ENCODE measurements at places on chromosomes 12 and 14.

GRCh38 chr12:113700943-113701342 lies 229.3 kb upstream of the LHX5 start:
- no peak for DNase-seq

DNA sequence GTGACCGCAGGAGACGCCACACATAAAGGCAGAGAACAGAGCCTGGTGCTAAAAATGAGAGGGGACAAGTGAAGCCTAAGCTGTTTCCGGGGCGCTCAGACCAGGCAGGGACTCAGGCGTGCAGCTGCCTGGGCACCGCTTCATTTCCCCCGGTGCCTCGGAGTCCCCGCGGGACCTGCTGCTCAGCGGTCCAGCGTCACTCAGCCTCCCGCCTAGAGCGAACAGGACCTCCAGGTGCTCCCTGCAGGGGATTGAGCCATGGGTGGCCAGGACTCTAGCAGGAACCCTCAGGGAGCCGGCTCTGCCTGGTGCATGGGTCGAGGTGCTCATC lies 31.0 kb downstream of the CCDC85C start:
- DNase-seq = peak; percentile 83

DNA sequence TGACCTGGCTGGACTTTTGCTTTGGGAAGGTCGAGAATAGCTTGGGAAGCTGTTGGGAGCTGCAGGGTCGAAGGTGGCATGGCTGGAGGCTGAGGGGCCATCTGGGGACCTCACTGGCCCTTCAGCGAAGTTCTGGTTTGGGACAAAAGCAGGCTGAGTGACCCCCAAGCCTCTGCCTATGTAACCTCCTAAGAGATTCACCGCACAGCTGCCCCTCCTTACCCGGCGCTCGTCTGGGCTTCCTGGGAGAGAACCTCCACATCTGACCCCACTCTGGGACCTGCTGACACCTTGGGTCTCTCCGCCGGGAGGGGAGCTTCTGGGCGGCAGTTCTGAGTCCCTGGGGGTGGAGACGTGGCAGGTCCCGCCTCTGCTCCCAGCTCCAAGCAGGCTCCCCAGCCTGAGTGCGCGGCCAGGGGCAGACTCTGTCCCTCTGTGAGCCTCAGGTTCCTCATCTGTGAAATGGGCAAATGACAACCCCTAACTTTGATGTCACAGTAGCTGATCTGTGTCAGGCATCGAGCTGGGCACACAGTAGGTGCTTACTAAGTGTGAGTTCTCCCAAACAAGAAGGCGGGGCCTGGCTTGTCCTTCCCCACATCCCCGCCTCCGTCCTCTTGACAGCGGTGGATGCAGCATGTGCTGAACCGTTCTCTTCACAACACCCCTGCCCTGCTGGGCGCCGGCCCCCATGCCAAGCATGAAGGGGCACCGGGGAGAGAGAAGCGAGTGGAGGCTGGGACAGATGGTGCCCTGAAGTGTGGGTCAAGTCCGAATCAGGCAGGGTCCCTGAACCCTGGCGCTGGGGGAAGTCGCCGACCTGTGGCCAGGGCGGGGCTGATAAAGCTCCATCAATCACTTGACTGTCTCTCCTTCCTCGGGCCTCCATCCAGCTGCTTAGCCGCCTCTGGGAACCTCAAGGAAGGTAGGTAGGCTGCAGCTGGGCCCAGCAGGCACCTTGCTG lies 3.8 kb downstream of the EXOC3L4 start:
- DNase-seq = no peak

GRCh38 chr14:52391881-52392615 lies 77.9 kb downstream of the PTGER2 start:
- DNase-seq = no peak

DNA sequence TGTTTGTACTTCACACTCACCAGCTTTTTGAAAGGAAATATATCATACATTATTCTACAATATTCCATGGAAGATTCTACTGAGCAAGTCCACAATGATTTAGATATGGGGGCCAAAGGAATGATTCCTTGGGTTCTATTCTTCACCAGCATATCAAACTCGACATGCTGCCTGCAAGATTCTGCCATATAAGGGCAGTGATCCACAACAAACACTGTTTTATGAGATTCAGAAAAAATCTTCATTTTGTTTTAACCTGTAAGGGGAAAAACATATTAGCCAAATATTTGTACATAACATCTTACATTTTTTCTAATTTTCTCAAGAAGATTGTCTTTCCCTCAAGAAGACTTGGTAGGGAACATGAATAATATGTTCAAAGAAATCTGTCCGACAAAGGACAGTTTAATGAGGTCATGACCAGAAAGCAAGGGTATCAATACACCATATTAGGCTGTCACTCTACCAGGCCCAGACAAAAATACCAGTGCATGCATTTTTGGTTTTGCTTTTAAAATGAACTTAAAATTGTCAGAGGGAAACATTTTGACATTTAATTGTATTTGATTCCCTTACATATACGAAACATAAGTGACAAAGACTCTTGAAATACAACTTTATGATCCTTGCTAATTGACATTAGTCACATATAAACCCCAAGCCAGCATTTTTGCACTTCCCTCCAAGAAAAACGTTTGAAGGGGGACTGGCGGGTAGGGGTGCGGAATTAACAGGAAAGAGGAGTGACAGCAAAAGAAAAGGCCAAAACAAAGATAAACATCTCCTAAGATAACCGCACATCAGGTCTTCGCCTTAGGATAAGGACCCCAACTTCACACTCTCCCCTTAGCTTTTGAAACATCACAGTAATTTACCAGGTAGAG lies 980 bp downstream of the INTS13 start:
- DNase-seq = peak; percentile 44

- DNase-seq = peak; percentile 75
Observed at GRCh38 chr14:54902521-54903420, at the start of gene GCH1. Gene GCH1, minus strand, starts transcription at chr14:54902826. Its CDS starts 163 bp downstream, at chr14:54902663.

DNA sequence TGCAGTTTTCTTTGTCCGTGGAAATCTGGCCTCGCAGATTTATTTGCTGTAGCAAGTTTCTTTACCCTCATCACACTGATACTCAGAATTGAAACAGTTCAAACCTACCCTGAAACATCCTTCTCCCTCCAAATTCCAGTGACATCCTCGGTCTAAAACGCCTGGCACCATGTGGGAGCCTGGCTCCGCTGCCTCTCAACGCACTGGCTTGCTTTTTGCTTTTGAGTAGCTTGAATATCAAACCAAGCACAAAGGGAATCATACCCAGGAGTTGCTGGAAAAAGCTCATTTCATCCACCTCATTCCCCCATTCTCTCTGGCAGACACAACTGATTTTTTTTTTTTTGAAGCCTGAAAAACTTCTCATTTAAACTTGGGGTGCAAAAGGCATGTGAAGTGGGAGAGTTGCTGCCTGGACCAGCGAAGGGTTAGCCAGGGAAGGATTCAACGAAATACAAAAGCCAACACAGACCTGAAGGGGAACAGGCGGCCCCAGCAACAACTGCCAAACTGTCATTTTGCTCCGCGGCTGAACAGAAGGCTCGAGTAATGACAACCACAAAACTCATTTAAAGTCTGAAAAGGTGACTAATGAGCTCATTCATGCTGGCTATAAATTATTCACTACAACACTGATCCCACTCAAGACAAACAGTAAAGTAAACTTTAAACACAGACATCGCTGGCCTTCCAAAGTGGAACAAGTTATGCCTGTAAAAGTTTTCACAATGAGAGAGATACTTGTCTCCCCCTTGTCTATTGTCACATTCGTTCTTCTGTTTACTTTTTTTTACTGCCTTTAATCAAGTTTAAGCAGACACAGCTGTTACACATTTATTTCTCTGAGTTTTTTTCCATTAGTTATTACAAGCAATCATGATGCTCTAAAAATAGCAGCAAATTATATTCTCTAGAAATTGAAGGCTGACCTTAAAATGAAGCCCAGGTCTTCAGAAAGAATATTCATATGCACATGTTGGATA lies 12.5 kb upstream of the FOXN3 start:
- DNase-seq = peak; percentile 36
